ENCODE measurements at places on chromosomes 2 and 18. TPM values are rescaled to one million over a fixed set of nuclear protein-coding genes. Genes with fewer than 3 reads are reported as not detected.

- DNase-seq: no peak
Measured at GRCh38 chr2:205405194-205405593, 277.1 kb upstream of the NRP2 start.

DNA sequence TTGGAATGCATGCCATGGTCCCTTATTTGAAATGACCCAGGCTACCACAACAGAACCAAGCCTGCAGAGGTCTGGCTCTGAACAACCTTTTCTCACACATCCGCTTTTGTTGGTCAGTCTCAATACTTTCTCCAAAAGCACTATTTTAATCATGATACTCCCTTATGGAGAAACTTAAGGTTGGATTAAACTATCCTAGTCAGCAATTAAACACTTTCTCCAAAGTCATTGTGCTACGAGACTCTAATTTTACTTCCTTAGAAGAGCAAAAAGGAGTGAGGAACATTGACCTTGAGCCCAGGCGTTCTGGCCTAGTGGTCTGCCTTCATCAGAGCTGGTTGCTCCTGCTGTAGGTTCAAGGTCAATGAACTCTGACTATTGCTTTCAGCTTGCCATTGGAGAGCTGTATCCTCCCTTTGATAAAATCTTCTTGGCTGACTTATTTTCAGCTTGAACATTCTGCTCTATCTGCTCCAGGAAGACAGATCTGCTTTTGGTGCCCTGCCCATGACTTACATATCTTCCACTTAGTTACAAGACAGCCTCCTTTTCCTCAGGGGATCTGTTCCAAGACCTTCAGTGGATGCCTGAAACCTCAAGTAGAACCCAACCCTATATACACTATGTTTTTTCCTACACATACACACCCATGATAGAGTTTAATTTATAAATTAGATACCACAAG is 91.2 kb downstream of the NCKAP5 start:
- DNase-seq: no peak

GRCh38 chr2:9707008-9707407 is 76.2 kb upstream of the YWHAQ start:
- no peak for DNase-seq

- no peak for DNase-seq
Measured at GRCh38 chr2:7014174-7014640, 97.0 kb downstream of the RNF144A start.

GRCh38 chr2:48944956-48945355 is 189.4 kb upstream of the LHCGR start:
- DNase-seq: no peak

GRCh38 chr2:234324116-234324515 is 172.8 kb downstream of the ARL4C start:
- DNase-seq: no peak

DNA sequence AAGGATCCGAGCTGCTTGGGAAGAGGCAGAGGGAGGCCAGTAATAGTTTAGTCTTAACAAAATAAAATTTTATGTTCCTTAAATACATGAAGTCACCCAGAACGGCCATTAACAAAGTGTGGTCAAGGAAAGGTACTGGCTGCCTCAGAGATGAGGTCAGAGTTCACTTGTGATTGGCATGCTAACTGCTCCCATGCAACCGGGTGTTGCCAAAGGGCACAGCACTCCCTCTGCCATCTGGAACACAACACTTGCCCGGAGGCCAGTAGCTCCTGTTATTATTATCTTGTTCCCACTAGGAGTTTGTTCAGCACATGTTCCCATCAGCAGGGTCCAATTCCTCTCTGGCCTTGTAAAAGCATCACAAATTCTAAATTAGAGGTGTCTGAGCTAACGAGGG is 207.0 kb downstream of the CYP26B1 start:
- DNase-seq: no peak

The SERPINB3 gene
- not detected for total RNA-seq

The CCDC74B gene
- 1.8 TPM for total RNA-seq

The QPCT gene
- total RNA-seq: 1.6 TPM

Data from activated T-helper 1 cell treated with anti-CD3 and anti-CD28 coated beads, Interleukin-12 subunit alpha, Interleukin-12 subunit beta, Interleukin-2, Interleukin-4 antibody, amounts not matched to agents 30 ng/mL and 10 ng/mL and 1 ng/mL, durations not matched to agents 14 hours and 24 hours and 36 hours (primary cell).